ENCODE measurements at places on chromosomes 3 and 15. TPM values are rescaled to one million over a fixed set of nuclear protein-coding genes. Genes with fewer than 3 reads are reported as not detected.
A peak's percentile ranks its signal among the peaks of the same experiment; 100 is the strongest.

DNA sequence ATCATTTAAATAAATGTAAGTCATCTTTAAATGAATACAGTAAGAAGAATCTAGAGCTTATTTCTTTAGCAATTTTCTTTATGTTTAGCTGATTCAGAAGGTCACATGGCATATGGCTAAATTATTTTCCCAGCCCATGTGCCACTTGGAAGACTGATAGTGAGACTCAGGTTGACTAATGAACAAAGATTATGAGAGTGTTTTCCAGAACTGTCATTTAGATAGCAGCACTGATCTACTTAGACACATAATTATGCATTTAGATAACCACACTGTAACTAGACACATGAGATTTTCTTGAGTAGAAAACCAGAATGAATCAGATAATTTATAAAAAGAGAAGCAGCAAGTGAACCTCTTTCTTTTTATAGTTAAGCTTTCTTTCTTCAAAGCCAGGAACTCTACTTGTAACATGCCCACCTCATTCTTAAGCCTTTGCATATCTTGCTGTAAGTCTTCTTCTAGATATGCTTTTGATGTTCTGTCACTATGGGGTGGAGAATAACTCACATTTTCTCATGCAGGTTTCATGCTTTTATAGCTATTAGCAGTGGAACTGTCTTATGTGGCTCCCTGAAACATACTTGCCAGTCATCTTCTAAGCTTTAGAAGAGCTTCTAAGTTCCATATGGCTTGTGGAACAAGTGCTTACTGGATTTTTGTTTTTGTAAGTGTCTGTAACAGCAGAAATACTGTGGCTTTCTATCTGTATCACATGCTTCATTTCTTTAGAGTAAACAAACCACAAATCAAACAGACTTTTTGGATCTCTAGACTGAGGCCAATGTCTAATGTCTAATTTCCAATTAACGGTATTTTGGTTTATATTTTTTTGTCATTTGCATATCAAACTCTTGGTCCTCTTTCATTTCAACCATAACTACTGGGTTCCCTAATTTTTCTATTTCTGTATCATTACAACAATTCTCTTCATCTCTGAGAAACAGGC is 101.4 kb downstream of the LMLN start:
- no peak for DNase-seq

DNA sequence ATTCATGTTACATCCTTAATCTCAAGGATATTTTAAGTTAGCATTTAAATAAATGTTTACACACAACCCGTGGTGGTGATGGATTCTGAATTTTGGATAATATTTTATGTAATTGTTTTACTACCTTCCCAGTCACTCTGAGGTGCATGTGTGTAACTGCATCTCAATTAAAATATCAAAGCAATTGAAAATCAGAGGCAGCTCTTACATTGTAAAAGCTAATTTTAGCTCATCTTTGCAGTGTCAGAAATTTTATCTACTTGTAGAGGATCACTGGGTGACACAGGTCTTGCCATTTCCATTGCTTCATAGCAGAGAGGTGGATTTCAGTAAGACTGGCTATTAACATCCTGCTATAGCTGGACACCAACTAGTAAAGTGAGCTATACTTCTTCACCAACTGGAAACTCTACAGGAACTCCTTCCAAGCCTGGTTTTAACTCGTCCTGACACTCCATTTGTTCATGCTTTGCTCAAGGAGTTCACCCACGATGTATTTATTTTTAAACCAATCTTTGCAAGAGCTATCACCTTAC is 19.6 kb upstream of the MITF start:
- DNase-seq = no peak

GRCh38 chr3:112635674-112636073 is 5.3 kb downstream of the CCDC80 start:
- DNase-seq = no peak

- no peak for DNase-seq
Measured at GRCh38 chr3:194374935-194375334, 5.4 kb upstream of the LRRC15 start.

Gene DAZL
- total RNA-seq = not detected

Gene IQCF5
- not detected for total RNA-seq

Gene CASR
- not detected for total RNA-seq

DNA sequence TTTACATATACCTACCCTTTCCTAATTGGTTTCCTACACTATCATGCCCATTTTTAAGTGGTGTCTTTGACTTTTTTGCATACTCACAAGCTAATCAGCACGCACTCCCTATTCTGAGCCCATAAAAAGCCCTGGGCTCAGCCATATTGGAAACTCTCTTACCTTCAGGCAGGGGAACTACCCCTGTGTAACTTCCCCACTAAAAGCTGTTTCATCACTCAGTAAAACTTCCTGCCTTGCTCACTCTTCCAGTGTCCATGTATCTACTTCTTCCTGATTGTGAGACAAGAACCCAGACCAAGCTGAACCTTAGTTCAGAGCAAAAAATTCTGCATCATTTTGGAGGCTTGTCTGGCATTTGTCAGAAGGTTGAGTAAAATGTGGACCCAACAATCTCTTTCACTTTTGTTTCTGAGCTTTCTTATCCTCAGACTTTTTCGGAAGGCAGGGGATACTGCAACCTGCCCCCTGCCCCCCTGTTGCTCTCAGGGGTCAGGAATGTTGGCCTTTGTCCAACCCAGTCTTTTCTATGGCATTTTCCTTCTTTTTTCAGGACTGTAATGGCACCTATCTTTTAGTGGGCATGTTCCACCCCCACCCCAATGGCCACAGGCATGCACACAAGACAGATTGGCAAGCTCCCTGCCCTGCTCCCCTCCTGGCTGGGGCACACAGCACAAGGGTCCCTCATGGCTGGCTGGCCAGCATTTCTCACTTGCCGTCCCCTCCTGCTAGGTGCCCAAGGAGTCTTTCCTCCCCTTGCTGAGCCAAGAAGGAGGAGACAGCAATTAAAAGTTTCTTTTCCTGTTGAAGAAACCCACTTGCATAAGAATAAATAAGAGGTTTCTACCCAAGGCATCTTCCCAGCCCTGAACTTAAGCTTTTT is 26.3 kb upstream of the TMEM45A start:
- peak; percentile 12 for DNase-seq

- no peak for DNase-seq
Measured at GRCh38 chr3:184126006-184126405, 9.2 kb upstream of the EIF2B5 start.

DNA sequence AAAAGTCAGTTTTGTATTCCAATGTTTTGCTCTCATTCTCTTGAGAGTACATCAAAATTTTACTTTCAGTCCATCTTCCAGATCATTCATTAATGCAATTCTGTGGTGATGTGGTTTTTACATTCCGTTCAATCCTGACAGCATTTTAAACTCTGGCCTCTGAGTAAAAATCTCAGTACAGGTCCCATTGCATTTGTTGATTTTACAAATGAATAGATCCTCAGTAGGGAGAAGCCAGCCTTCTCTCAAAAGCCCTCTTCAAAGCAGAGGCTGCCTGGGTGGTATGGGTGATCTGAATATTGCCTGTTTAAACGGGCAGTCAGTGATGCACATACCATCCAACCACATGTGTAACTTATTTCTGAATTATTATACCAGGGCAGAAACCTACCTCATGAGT is 72.5 kb upstream of the TSC22D2 start:
- no peak for DNase-seq

DNA sequence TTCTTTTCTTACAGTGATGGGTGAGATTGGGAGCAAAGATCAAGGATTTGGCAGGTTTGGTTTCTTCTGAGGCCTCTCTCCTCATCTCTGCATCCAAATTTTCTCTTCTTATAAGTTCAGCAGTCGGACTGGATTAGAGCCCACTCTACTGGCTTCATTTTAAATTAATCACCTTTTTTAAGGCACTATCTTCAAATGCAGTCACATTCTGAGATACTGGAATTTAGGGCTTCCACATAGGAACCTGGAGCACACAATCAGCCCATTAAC is 56.5 kb upstream of the PLSCR4 start:
- no peak for DNase-seq

GRCh38 chr3:30353711-30354467 is 252.5 kb upstream of the TGFBR2 start:
- DNase-seq = peak; percentile 85

- no peak for DNase-seq
Measured at GRCh38 chr3:128235207-128235926, 82.1 kb downstream of the EEFSEC start.

DNA sequence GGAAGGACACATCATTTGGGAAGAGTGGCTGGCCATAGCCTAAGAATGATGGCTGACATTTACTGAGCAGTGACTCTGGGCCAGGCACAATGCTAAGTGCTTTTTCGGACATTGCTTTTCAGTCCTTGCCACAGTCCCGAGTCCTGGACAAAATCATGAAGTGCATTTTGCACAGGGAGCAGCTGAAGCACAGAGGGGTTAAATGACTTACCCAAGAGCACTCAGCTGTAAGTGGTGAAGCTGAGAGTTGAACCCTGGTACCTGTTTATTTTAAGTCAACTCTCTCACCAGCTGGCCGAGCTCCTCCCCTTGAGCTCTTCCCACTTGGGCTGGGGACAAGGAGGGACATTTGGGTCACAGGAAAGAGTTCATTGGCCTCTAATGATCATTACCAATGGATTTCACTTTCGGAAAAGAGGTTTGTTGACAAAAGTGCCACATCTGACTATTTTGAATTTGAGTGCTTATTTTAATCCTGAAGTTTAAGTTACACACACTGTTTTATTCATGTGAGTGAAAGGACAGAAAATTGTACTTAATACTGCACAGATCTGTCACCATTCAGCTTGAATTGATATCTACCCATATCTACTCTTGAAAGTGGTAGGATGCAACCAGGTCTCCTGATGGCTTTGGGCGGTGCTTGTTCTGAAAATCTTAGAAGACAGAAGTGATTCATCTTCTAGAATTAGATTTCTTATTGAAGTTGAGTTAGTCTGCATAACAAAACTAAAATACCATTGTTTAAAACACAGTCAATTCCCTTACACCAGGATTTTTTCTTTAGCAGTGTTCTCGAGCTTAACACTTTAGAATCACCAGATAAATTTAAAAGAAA is 368.7 kb upstream of the PROK2 start:
- DNase-seq = no peak

Gene CLDN11
- total RNA-seq = 4.2 TPM

DNA sequence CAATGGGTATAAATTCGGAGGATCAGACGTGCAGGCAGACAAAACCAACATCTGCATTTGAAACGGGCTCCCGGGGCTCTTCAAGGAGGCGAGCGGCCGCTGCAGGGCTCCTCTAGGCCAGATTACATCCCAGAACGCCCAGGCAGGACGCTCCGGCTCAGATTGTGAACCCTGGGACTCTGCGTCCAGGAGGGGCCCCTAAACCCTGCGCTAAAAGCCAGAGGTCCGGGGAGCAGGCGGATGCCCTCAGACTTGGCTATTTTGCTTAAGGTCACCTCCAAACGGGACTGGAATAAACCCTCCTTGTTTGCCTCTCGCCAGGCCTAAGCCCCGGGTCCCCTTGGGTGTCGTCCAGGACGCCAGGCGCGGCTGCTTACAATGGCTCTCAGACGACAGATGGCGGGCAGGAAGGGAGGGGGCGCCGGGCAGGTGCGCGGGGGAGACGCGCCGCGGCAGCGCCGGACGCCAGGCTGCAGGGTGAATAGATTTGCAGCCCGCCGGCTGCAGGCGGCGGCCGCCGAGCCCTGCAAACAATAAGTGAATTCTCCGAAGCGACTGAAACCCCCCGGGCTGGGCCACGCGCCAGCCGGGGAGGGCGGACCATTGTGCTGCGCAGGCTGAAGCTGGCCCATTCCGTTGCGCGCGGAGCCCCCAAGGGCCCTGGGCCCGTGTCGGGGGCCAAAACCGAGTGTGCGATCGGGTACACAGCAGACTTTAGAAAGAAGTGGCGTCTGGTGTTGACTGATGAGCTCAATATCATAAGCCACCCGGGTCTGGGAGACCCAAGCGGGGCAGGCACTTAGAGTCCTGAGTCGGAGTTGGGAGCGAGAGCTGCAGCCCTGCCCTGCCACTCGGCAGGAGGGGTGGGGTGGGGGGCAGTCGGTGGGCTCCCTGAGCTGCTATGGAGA is 32.3 kb upstream of the AMOTL2 start:
- DNase-seq = no peak

DNA sequence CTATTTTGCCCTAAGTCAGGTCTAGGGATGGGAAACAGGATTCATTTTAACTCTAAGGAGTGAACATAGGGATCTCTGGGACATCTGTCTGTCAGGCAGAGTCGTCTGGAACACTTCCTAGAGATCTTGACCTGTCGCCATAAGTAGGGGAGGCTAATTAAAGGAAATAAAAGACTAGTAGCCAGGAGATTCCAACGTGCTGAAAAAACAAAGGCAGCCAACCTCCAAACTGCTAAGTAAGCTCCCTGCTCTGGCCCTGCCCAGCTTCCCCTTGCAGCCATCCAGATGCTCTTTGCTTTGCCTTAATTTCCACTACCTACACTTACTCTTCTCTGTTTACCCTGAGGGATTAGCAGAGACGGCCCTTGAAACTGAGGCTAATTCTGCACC is 18.4 kb upstream of the TSEN2 start:
- DNase-seq = no peak

DNA sequence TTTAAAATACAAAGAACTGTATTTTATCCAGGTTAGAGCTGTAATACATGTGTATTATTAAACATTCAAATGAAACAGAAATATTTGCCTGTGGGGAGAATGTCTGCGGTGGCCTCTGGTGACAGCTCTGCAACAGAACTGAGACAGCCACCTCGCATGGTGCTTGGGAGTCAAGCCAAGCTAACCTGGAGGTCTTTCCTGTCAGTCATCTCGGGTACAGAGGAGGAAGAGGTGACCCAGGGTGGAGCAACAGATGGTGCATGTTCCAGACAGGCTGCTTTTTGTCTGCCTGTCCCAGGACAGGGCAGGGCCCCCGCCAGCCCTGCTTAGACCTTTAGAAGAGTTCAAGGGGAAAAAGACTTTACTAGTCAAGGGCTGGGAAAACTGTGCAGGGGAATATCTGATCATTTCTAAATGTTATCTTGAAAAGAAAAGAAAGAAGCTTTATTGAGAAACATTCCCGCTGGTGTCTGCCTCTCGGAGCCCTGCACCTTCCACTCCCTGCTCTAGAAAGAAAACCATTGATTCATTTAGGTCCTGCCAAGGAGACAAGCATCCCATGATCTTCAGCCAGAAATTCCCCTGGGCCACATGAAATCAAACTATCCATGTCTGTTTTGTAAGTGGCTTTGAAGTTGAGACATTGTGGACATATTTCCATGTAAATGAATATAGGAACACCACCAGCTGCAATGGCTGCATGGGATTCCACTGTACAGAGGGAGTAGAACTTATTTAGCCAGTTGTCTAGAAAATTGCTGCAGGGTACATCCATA is 5.5 kb upstream of the NR2E3 start:
- no peak for DNase-seq

Gene TP53BP1
- total RNA-seq = 29.3 TPM

GRCh38 chr15:34759347-34759746 is 4.5 kb upstream of the GJD2 start:
- no peak for DNase-seq

Gene CA12
- total RNA-seq = 44.0 TPM

Gene CPN2
- not detected for total RNA-seq

Gene NMB
- 1.1 TPM for total RNA-seq

- peak; percentile 63 for DNase-seq
Measured at GRCh38 chr3:44685128-44685800, 27.2 kb upstream of the ZNF502 start.

Gene CCRL2
- 0.26 TPM for total RNA-seq

Gene CPNE4
- under 0.01 TPM for total RNA-seq

All from bronchial epithelial cell (primary cell).